ENCODE measurements at places on chromosomes 12 and 14. TPM values are rescaled to one million over a fixed set of nuclear protein-coding genes. Genes with fewer than 3 reads are reported as not detected.

DNA sequence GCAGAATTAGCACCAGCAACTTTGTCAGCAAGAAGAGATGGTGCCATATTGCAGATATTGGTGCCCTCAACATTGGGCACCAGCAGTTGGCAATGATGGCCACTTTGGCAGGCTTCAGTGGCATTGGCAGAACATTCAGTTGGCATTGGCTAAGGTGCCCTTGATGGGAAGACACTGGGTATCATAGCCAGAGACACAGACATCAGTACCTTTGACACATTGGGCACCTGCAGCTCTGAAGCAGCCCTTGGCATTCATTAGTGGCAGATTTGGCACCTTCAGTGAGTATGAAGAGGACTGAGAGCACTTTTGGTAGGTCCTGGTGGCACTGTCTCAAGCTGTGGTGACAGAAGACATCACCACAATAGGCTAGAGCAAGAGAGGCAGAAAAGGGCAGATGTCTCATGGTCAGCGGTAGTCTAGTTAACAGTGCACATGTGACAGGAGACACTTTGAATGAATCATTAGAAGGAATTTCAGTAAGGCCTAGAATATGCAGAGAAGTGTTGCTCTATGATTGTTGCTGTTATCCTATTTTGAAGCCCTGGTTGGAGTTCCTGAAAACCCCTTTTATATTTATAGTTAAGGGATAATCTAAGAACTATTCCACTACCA, 422.2 kb downstream of the APAF1 start:
- no peak overlapping the region for H3K27ac ChIP-seq
- peaks cover 2% of the 10 kb centered on the region for H3K27me3 ChIP-seq
- DNase-seq = no peak
- no peak overlapping the region for H3K4me3 ChIP-seq

DNA sequence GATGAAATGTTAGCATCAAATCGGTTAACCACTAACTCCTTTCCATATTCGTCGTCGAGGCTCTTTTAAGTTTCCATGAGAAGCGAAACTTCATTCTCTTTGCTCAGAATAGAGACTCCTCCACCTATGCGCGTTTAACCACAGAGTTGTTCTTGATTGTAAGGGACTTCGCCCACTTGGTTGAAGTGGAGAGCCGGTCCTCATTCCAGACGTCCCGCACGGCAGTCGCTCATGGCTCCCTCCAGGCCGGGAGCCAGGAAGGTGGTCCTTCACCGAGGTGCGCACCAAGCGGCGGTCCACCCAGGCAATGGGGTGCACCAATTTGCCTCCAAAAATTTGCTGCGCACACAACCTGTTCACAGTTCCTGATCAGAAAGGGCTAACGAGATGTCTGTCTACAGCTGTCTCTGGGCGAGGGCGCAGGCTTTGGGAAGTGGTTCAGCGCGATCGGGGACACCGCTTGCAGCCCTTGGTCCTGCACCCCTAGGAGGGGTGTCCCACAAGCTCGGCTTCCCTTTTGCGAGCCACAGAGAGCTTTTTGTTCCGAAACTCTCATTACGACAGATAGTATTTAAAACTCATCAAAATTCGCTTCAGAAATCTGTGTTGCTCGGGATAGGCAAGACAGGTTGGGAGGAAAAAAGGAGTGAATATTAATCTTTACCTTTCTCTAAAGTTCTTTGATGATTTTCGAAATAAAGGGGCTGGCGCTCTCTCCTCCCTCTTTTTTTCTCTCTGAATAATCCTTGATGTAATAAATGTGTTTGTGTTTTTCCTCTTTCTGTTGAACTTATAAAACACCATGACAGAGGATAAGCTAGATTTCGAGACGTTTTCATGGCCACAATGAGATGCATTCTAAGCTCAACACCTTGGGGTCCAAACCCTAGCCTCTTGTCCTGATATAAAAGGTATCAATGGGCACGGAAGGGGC, 6.4 kb upstream of the ALX1 start:
- H3K27ac ChIP-seq = no peak overlapping the region
- H3K4me1 ChIP-seq = no peaks in the 10 kb centered on the region
- H3K27me3 ChIP-seq = peaks cover 36% of the 10 kb centered on the region
- DNase-seq = no peak
- no peaks in the 10 kb centered on the region for H3K36me3 ChIP-seq
- H3K4me3 ChIP-seq = no peak overlapping the region

OTOGL gene
- not detected for total RNA-seq

NID2 gene
- not detected for total RNA-seq

C12orf50 gene
- total RNA-seq = 0.07 TPM

OR11H7 gene
- not detected for total RNA-seq

DNA sequence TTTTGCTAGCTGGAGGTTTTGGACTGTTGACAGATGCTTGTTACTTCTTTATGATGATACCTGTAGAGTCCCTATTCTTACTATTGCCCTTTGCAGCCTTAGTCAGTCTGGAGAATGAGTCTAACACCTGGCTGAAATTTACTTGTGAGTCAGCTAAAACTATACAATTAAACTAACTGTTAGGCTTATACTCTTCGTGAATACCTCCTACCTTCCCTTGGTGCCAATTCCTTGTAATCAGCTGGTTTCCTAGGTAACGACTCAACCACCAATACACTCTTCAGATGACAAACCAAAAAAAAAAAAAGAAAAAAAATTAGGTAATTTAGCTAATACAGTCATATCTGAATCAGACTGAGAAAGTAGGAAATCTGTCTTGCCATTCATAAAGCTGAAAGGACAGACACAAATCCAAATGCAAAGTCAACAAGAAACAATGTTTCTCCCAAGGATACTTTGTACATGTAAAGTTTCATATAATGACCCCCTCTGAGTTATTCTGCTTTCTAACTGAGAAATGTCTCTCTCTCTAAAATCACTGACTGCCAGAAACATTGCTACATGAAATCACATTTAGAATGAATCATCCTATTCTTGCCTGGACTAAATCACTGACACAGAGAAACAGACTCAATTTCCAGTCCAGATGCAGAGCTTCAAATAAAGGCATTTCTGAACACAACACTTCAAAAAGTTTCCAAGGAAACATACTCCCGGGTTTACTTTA, 56.5 kb upstream of the CDKL1 start:
- H3K4me1 ChIP-seq = peaks cover 12% of the 10 kb centered on the region
- no peak for DNase-seq
- H3K36me3 ChIP-seq = peaks cover 39% of the 10 kb centered on the region
- no peak overlapping the region for H3K4me3 ChIP-seq

PLBD1 gene
- not detected for total RNA-seq
